ENCODE measurements at places on chromosomes 3 and 15.

GRCh38 chr15:73175382-73175781 lies 123.1 kb downstream of the NEO1 start:
- no peak for DNase-seq

- DNase-seq: no peak
Observed at GRCh38 chr3:99683465-99683864, 45.1 kb downstream of the COL8A1 start.

DNA sequence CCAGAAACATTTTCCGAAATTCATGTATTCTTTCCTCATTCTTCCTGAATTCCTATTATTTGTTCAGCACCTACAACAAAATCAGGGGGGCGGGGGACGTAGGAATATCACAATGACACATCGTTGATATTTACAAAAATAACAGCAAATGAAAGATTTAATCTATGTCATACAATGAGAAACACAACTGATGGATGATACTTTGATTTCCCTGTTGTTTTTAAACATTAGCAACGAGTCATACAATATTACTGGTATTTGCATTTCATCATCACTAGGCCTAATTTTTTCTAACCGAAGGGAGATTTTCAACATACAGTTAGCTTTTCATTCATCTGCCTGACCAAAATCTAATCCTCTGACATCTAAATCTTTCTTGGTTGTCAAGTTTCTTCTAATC lies 45.3 kb upstream of the INO80 start:
- DNase-seq: no peak

DNA sequence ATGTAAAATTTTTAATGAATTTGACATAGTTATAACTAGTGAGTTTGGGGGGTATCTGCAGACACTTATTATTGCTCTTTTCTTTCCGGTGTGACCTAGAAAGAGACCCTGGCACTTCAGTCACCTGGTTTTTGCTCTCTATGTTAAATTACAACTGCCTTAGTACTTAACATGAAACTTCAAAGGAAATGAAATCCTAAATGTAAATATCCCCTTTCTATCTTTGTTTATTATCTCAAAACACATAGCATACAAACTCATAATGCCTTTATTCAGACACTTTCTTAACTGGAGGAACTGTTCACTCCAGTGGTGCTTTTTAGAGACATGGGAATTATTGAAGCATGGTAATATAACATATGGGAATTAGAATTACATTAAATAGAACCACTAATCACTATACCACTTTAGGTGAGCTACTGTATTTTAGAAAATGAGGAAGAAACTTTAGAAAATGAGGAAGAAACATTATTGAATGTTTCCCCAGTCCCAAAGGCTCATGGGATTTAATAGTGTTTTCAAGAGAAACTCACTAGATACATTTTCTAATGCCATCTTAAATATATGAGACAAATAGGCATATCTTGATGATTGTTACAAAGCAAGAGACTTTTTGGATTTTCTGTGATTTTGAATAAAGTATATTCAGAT lies 119.5 kb upstream of the MLF1 start:
- DNase-seq: no peak

GRCh38 chr3:146895026-146895749 lies 290.0 kb upstream of the PLSCR5 start:
- no peak for DNase-seq

GRCh38 chr3:115658032-115658336 lies 34.7 kb downstream of the GAP43 start:
- DNase-seq: no peak

DNA sequence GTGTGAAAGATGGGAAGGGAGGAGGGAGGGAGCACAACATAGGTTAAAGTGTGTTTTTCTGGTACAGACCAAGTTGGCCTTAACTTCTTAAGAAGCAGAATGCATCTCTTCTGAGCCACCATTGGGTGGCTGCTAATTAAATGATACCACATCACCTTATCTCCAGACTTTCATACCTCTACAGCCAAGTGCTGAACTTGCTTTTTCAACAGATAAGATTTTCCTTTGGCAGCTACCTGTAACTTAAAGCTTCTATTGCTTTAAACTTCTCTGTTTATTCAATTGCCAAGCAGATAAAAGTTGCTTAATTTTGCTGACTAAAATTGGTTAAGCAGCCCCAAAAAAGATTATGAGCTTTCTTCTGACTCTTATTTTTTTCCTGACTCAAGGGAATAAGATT lies 292.4 kb upstream of the SGO1 start:
- DNase-seq: no peak
